NCI-H1092 treated with DMSO at 0.1 percent for 48 hours (cell line): ENCODE measurements at places on chromosomes 16 and 17.

DNA sequence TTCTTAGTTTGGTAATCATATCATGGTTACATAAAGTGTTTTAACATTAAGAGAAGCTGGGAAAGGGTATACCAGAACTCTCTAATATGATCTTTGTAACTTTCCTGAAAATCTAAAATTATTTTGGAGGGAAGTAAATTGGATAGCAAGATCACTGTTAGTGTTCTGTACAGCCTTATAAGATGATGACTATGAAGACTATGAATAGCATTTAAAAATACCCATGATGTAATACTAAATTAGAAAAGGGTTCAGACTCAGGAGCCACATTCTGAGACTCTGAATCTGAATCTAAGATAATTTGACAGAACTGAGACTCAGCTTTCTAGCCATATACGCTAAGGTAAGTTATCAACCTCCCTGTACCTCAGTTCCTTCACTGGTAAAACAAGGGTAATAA, 208.0 kb upstream of the C17orf78 start:
- DNase-seq, result no peak

- no peak for DNase-seq
Measured at GRCh38 chr17:79123988-79124387, 49.4 kb downstream of the ENGASE start.

GRCh38 chr17:76213491-76213890, 26.8 kb downstream of the RNF157 start:
- DNase-seq, result no peak

DNA sequence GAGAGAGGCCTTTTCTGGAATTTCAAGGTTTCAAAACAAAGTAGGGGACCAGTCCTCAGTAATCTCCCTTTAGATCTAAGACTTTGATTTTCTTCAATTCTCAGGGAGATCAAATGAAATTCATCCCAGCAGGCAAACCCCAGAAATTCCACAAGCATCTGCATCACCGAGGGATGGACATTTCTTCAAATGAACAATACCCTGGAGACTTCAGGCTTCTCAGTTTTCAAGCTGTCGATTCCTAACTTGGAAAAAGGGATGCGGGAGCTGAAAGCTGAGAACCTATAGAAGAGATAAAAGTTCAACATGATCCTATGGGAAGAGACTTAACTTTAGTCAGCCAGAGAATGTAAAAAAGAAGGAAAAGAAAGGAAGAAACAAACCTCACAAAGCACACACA, 296.9 kb upstream of the CDH5 start:
- no peak for DNase-seq

DNA sequence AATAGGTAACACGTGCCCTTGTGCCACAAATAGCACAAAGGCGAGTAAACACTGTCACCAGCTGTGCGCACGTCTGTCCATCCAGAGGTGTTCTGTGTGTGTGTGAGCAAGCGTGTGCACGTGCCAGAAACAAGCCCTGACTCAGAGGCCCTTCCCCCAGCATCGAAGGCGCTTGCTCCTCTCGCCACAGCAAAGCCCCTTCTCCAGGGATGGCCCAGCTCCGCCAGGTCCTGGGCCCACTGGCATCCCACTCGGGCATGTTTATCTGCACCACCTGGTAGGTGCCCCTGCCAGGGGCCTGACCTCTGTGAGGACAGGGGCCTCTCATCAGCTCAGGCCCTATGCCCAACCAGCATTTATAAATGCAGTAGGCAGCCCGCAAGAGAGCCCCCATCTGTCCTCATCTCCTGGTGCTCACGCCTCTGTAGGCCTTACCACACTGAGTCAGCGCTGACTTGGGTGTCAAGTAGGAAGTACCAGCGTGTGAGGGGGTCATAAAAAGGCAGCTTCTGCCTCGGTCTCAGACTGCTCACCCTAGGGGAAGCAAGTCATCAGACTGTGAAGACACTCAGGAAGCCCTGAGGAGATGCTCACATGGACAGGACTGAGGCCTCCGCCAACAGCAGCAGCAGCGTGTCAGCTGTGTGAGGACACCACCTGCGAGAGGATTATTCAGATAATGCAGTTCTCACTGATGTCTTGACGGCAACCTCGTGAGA, 10.8 kb downstream of the TMEM235 start:
- DNase-seq, result no peak

DNA sequence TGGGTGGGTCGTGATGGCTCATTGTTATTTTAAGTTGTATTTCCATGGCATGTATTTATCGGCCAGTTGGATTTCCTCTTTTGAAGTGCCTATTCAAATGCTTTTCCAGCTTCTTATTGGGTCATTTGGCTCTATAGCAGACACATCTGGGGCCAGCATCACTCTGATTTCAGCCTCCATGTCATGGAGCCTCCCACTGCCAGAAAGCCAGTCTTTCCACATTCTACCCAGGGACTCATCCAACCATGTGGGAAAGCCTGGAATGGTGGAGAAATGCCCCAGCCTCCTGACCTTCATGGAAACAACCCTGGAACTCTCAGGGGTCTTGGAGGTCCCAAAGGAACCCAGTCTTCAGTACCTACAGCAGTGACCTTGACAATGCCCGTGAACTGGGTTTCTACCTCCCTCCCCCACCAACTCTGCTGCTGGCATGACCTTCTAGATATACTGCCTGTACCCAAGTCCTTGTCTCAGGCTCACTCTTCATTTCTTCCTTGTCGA, 33.8 kb upstream of the ADGRG1 start:
- no peak for DNase-seq

DNA sequence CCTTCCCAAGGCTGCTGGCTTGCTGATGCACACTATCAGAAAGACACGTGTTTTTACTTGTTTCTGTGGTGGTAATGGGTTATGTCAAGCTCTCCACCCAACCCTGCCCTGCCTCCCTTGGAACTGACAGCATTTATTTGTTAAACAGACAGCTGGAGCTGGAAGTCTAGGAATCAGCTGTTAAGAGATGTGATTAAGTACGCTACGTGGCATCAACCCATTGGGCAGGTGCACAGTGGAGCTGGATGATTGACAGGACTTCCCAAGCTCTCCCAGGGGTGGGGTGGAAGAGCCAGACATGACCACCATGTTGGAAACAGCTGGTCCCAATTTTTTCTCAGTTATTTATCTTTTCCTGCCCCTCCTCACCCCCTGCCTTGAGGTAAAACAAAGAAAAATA, 49.4 kb downstream of the ADAMTS18 start:
- no peak for DNase-seq
